Stimulated activated CD4-positive, alpha-beta T cell treated with anti-CD3 and anti-CD28 coated beads, Interleukin-12 subunit alpha, Interleukin-12 subunit beta, amount 100 ng/mL, for 24 hours (primary cell): ENCODE measurements at places on chromosomes 3 and 15.

DNA sequence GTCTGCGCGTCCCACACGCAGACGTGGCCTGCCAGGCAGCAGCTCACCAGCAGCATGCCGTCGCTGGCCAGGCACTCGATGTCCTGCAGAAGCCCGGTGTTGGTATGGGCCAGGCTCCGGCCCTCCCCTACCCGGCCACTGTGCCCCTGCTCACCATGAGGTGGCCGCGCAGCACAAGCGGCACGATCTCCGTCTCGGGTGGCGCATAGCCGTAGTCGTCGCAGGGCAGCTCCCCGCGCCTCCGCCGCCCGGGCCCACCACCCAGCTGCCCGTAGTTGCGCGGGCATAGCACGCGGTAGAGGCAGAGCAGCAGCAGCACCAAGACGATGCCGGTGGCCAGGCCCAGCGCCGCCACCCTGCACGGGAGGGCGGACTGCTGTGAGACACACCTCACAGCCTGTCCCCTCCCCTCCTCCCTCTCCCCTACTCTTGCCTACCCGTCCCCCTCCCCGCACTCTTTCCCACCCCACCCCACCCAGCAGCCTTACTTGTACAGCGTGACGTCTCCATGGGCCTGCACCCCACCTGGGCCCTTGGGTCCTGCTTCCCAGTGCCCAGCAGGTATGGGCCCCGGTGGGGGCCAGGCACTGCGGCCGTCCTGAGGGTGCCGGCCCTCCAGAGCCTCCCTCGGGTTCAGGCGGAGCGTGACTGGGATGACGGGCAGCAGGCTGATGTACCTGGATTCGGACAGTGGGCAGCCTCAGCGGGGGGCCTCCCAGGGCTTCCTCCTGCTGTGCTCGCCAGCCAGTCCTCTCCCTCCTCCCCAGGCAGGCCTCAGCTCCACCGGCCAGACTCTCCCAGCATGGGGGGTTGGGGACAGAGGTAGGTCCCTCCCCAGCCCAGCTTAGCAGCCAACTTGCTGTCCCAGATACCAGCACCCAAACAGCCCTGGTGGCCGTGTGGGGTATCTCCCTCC lies 37.6 kb downstream of the PTPN23 start:
- DNase-seq: no peak

DNA sequence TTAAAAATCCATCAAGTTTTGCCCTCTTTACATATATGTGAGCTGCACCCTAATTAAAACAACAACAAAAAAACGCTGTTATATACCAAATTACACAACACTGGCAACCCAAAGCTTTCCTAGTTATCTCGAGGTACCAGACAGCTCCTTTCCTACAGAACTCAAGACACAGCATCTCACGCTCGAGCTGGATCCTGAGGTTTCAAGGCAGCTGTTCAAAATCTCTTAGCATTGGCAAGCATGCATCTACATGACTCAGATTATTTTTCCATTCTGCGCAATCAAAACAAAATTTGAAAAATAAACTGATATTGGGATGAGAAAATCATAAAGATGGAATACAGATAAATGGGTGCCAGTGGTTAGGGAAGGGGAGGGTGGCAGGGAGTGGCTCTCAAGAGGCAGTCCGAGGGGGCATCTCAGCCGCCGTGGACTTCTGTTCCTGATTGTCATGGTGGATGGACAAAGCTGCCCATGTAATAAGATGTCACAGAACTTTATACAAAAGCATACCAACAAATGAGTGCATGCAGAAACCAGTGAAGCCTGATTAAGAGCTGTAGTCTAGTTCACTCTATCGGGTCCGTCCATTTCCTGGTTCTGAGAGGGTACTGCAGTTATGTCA lies 91.5 kb downstream of the ADAMTS17 start:
- DNase-seq: no peak

- DNase-seq: no peak
Observed at GRCh38 chr3:64502284-64502683, 185.5 kb downstream of the ADAMTS9 start.

DNA sequence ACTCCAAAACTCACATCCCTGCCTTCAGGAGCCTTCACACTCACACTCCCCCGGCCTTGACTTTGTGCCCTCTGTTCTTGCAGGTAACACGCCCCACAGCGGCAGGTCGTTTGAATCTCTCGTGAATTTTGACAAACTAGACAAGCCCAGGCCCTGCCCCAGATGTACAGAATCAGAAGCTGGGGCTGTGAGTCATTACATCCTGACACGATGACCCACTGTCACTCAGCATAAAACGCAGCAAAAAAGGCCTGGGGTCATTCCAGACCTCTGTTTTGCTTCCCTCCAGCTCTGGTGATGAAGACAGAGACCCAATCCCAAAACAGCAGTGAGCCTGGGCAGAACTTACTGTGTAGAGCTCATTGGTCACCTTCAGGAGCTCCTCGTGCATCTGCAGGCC lies 116.4 kb upstream of the RAD18 start:
- no peak for DNase-seq

- DNase-seq: no peak
Observed at GRCh38 chr3:33877187-33877586, 78.8 kb downstream of the PDCD6IP start.

GRCh38 chr3:118938183-118938961 lies 96.3 kb downstream of the IGSF11 start:
- no peak for DNase-seq

DNA sequence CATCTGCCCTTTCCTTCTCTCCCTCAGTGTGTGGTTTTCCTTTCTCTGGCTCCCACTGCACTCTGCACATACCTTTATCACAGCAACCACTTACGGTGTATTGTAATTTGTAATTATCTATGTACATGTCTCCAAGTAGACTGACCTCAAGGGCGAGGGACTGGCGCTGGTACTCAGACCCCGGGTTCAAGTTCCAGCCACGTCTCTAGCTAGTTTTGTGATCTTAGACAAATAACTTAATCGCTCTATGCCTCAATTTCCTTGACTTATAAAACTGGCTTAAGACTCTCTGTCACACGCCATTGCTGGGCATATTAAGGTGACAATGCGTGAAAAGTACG lies 607 bp upstream of the SENP2 start:
- no peak for DNase-seq

- no peak for DNase-seq
Observed at GRCh38 chr3:136920904-136921611, 36.7 kb upstream of the IL20RB start.

GRCh38 chr3:57512166-57512565 lies 32.0 kb downstream of the DNAH12 start:
- DNase-seq: no peak

GRCh38 chr3:94303266-94303665 lies 240.4 kb downstream of the NSUN3 start:
- DNase-seq: no peak

- DNase-seq: no peak
Observed at GRCh38 chr15:40759961-40760360, 3.9 kb upstream of the GCHFR start.

GRCh38 chr3:187963677-187964385 lies 190.1 kb upstream of the LPP start:
- DNase-seq: no peak

DNA sequence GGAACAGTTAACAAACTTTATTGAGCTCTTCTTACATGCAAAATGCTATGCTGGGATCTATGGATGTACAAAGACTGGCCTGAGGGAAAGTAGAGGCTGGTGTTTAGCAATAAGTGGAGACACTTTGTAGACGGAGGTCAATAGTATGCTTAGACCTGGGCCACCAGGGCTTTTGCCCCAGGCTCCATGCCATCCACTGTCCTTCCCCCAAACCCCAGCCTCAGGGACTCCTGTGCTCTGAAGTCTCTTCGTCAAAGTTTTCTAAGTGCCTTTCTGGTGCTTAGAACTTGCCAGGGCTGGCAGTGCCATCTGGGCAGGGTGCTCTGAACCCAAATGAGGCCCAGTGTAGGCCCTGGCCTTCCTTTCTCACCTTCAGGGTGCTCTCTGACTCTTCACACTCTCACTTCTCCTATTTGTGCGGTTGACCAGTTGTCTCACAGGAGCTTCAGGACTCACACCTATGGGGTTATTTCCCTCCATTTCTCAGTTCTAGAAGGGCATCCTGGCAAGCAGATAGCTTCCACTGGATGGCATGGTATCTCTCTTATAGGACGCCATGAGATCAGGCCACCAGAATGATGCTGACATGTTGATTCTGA lies 21.8 kb upstream of the KCNAB1 start:
- no peak for DNase-seq

- no peak for DNase-seq
Observed at GRCh38 chr3:197505796-197506548, 49.8 kb downstream of the BDH1 start.

GRCh38 chr15:66085128-66085527 lies 168.4 kb downstream of the MEGF11 start:
- no peak for DNase-seq

DNA sequence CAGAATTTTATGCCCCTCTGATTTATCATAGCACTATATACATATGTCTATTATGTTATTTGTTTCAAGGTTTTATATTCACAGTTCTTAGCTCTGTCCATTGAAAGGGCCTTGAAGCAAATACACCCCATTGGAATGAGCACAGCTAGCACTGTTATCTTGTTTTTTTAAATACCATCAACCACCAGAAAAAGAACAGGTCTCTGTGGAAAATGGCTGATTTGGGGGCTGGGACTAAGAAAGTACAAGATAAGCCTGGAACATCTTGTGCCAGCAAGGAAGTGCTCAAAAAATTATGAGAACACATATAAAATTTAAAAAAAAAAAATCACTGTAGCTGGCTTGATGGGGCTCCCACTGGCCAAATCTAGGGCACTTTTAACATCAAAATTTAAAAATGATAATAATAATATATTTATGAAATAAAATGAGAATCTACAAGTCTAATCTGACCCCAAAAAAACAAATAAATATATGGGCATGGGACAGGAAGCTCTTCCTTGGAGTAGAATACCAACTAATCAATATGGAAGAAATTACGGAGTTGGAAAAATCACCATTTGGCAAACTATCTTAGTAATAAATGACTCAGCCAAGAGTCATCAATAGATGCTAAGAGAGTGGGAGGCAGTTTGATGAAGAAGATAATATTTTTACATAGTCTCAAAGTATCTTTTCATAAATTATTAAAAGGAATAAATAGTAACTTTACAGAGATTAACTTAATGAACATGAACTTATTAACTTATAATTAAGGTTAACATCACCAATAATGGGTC lies 20.5 kb downstream of the IFT80 start:
- DNase-seq: no peak

GRCh38 chr15:39438799-39439592 lies 141.9 kb upstream of the THBS1 start:
- no peak for DNase-seq

DNA sequence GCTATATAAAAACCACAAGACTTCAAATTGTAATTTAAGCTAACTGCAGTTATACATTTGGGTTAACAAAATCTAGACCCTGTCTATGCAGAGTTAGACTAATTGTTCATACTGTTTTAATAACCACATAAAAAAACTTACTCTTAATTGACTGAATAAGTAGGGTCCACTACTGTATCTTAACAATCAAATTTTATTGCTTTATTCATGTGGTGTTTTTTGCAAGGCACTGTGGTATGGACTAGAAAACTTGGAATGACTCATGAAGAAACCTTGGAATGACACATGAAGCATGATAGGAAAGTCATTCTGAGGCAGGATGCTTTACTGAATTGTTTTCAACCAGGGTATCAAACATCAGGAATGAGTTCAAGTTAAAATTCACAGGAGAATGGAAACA lies 2.3 kb downstream of the SERP1 start:
- DNase-seq: no peak

- DNase-seq: no peak
Observed at GRCh38 chr15:63402498-63403253, 21.0 kb upstream of the CA12 start.

- DNase-seq: no peak
Observed at GRCh38 chr3:10506696-10507095, 1.3 kb upstream of the ATP2B2 start.

DNA sequence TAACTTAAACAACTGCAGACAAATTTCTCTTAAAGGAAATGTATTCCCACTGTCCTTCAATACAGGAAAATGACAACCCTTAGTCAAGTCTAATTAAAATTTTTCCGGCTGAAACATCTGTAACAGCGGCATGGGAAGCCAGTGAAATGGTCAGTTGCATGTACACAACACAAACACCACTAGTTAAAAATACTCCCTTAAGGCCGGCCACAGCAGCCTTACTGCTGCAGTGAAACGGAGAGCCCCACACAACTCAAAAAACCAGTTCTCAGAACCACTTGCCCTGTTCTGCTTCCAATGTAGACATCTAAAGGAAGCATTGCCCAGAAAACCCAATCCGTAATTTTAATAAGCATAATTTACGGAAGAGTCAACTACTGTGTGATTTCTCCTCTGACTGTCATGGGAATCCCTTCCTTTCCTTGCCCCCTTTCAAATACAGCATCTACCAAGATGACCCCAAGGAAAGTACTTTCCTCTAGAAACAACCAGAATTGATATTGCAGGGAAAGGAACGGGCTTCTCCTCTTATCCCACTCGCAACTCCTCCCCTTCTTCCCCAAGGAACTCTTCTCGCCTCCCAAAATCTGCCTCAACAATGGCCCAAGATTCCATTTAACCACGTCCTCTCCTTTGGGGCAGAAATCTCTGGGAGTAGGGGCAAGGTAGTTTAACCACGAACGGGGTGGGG lies 1.6 kb downstream of the FBN1 start:
- DNase-seq: no peak

- no peak for DNase-seq
Observed at GRCh38 chr3:112097378-112097777, 11.2 kb downstream of the C3orf52 start.

DNA sequence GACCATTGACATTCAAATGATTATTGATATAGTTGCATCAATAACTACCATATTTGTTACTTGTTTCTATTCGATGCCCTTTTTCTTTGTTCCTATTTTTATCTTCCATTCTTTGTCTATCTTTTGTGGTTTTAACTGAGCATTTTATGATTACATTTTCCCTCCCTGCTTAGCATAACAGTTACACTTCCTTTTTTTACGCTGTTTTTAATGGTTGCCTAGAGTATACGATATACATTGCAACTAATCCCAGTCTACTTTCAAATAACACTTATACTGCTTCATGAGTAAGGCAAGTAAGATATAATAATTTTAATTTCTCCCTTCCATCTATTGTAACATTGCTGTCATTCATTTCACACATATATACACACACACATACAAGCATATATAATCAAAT lies 26.3 kb downstream of the COL6A6 start:
- no peak for DNase-seq

GRCh38 chr15:64622410-64623260 lies 152.8 kb downstream of the RBPMS2 start:
- no peak for DNase-seq

- DNase-seq: no peak
Observed at GRCh38 chr3:133891662-133892378, 3.9 kb downstream of the RAB6B start.

GRCh38 chr3:55790596-55791350 lies 303.7 kb upstream of the WNT5A start:
- DNase-seq: no peak

GRCh38 chr3:14177580-14178246 lies 688 bp downstream of the XPC start:
- no peak for DNase-seq

- DNase-seq: no peak
Observed at GRCh38 chr3:131285456-131285855, 96.1 kb upstream of the NUDT16 start.

GRCh38 chr3:32405711-32406323 lies 14.2 kb downstream of the CMTM7 start:
- no peak for DNase-seq
